ENCODE measurements at places on chromosomes 1 and 21. TPM values are rescaled to one million over a fixed set of nuclear protein-coding genes. Genes with fewer than 3 reads are reported as not detected.

Gene CSMD2
- total RNA-seq = 1.5 TPM

Gene LRRC39
- total RNA-seq = not detected

Gene SPATA1
- total RNA-seq = not detected

Gene TBX19
- total RNA-seq = 0.50 TPM

Gene CHIA
- total RNA-seq = not detected

Gene SMPDL3B
- not detected for total RNA-seq

Gene PEX19
- total RNA-seq = 70.3 TPM

Gene KCNE2
- not detected for total RNA-seq

Gene RNPC3
- 3.7 TPM for total RNA-seq

Gene SCMH1
- total RNA-seq = 18.0 TPM

DNA sequence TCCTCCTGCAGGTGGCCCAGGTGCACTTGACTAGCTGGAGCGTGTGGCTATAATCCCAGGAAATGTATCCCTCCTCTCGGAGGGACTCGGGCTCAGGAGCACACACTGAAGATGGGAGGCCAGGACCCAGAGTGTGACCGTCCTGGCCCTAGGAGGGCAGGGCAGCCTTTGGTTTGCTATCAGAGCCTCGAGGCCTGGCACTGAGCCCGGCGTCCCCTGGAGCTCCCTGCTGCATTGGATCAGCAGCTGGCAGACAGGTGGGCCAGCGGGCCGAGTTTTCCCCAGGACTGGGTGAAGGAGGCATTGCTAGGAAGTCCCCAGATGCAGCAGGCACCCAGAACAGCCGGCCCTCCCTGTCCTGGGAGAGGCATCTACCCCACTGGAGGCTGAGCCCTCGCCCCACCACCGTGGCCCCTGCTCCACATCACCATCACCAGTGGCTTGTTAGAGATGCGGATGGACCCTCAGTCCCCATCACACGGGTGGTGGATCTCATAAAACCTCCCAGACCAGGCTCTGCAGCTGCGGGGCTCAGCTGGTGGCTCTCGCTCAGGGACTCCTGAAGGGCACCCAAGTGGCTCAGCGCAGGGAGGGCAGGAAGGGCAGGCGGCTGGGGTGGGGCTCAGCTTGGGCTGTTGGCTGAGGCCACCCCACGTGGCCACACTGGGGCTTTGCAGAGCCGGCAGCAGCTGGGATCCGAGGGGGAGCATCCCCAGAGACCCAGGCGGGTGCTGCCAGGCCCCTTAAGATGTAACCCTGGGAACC is 32.7 kb upstream of the POFUT2 start:
- DNase-seq = peak; percentile 89

DNA sequence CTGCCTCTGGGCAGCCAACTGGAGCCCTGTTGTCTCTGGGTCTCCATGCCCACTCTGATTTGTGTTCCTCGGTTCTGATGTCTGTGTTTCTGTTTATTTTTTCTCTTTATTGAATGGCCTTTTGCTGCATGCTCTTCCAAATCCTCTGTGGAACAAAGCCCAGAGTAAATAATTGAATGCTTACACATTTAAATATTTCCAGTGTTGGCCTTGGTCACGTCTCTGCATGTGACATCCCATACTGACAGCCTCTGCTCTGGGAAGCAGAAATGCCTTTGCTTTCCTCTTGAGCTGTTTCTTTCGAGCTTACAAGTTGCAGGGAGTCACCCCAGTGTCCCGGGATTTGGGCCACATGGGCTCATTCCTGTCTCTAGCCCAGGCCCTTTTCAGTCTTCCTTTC is 267.9 kb downstream of the PTPRU start:
- no peak for DNase-seq

GRCh38 chr1:149885339-149886120 is 13.8 kb upstream of the BOLA1 start:
- DNase-seq = peak; percentile 83

- DNase-seq = no peak
Observed at GRCh38 chr1:76121850-76122249, 47.3 kb downstream of the ST6GALNAC3 start.

- DNase-seq = no peak
Observed at GRCh38 chr21:17640821-17641220, 28.1 kb upstream of the BTG3 start.

GRCh38 chr1:159856576-159856975 is 5.9 kb downstream of the VSIG8 start:
- no peak for DNase-seq

- DNase-seq = no peak
Observed at GRCh38 chr1:55285834-55286233, 70.7 kb upstream of the USP24 start.

DNA sequence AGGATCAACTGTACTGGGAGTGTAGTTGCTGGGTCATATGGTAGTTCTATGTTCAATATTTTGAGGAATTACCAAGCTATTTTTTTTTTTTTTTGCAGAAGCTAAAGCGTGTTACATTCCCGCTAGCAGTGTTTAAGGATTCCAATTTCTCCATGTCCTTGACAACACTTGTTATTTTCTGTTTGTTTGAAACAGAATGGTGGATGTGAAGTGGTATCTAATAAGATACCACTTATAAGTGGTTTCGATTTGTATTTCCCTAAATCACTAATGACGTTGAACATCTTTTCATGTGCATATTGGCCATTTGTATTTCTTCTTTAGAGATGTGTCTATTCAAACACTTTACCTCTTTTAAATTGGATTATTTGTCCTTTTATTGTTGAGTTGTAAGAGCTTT is 112.2 kb downstream of the DISP1 start:
- no peak for DNase-seq

DNA sequence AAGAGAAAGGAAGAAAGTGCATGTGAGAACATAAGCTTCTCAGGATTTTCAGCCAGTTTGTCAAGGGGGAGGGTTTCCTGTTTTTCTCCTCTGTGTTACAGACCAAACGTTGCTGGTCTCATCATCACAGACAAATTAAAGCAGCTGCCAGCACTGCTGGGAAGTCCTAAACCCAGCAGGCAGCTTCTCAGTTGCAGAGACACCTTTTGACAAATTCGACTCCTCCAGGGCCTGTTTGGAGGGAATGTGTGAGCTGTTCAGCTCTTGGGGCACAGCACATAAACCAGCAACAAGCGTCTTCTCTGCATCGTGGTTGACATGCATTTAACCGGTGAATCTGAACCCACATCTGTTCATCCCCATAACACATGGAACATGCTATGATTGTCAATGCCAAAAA is 454.6 kb upstream of the RUNX1 start:
- no peak for DNase-seq

DNA sequence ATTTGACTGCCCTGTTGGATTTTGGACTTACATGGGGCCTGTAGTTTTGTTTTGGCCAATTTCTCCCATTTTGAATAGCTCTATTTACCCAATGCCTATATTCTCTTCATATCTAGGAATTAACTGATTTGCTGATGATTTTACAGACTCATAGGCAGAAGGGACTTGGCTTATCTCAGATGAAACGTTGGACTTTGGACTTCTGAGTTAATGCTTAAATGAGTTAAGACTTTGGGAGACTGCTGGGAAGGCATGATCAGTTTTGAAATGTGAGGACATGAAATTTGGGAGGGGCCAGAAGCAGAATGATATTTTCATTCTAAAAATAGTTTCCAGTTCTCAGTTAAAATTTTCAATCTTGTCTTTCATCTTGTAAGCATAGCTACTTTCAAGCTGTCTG is 222.3 kb downstream of the COP1 start:
- no peak for DNase-seq

DNA sequence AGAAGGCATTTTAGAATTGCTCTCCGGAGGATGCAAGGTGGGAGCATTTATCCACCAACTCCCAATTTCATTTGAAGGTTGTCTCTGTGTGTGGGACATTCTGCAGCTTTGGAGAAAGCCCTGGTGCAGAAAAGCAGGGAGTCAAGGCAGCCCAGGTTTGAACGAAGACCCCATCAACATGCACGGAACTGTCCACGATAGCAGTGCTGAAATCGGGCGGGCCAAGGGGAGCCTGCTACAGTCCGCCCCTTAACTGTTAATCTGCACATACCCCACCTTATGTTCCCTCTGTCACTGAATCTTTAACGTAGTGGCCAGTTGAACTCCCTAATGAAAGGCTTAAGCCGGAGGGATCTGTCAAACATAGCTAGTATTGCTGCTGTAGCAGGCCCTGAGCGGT is 68.8 kb upstream of the C1orf174 start:
- no peak for DNase-seq

DNA sequence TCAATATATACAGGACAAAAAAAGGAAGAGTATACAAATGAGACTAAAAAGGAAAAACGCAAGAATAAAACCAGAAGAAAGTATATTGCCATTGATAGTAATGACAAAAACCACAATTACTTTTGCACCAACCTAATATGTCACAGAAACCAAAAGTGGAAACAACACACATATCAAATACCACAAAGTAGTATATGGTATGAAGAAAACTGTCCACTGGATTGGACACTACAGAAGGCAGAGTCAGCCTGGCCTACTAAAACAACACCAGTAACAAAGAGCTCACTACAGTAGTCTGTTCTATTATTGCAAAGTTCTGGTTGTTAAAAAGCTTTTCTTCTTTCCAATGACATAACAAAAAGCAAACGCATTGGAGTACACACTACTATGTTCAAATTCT is 17.7 kb downstream of the TESK2 start:
- no peak for DNase-seq

- DNase-seq = no peak
Observed at GRCh38 chr1:71572038-71572437, 491.2 kb upstream of the ZRANB2 start.

DNA sequence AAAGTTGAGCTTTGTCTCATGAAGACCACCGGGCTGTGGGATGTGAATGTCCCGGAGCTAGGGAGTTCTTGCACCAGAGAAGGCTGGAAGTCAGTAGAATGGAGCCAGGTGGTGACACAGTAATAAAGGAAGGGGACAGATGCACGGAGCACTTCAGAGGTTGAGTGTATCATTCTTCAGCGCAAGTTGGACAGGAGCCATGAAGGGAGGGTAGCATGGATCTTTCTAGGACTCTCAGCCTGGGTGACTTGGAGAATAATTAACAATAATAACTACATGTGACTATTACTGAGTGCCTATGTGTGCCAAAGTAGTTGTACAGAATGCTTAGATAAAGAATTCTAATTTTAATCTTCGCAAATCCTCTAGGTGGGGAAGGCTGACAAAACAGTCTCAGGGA is 258.7 kb upstream of the AJAP1 start:
- DNase-seq = no peak

DNA sequence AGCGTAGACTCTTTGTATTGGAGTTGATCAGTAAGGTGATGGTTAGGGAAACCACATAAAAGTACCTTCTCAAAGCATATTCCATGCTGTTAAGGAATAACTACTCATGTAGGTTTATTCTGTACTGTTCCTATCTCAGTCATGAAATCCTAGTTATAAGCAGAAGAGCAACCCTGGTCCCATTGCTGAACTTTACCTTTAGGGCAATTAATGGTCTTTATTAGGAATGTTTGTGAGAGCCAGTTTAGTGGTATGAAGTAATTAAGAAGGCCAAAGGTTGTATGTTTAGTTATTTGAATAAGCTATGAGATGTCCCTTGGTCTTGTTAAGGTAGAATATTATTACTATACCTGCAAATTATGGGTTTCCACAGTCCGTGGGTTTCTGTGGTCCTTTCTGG is 44.0 kb downstream of the ACP6 start:
- no peak for DNase-seq

GRCh38 chr1:174297351-174297750 is 138.0 kb downstream of the RABGAP1L start:
- no peak for DNase-seq

DNA sequence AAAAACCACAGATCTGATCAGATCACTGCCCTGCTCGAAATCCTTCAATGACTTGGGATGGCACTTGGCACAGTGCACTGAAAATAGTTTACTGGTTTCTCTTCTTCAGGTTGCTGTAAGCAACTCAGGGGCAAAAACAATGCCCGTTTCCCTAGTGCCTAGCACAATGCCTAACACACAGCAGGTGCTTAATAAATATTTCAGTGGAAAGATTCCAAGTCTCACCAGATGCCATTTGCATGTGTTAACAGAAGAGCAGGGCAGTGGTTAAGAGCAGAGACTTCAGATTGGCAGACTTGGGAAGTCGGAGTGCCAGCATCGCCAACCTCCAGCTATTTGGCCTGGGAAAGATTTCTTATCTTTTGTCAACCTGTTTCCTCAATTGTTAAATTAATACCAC is 10.9 kb upstream of the METTL25B start:
- DNase-seq = no peak

- DNase-seq = no peak
Observed at GRCh38 chr1:194342484-194343262, 1156.3 kb upstream of the B3GALT2 start.

GRCh38 chr1:223201967-223202366 is 58.9 kb upstream of the TLR5 start:
- DNase-seq = no peak

GRCh38 chr1:151156515-151156819 is at the start of gene TNFAIP8L2:
TSS of gene TNFAIP8L2 (plus strand) at chr1:151156649. CDS start at chr1:151158698, 2,049 bp downstream.
- no peak for DNase-seq

DNA sequence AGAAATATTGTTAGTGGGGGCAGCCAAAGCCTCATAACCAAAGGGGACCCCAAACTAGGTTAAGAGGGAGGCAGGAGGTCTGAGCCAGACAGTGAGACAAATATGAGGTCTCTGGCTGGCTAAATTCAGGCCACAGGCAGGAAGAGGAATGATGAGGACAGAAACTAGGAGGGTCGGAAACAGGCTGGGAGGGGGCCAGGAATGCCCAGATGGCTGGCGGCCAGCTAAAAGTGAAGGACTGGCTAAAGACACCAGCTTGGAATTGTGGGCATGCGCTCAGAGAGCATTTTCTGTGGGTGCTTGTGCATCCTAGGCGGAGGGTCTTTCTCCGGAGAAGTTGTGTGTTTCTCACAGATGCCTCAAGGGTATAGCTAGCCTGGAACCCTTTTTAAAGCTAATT is 77.0 kb downstream of the PGM1 start:
- no peak for DNase-seq

All from A172 (cell line).